ENCODE measurements at places on chromosomes 5 and 9.

- no peak for DNase-seq
Observed at GRCh38 chr9:19233344-19233743, 2.9 kb downstream of the DENND4C start.

DNA sequence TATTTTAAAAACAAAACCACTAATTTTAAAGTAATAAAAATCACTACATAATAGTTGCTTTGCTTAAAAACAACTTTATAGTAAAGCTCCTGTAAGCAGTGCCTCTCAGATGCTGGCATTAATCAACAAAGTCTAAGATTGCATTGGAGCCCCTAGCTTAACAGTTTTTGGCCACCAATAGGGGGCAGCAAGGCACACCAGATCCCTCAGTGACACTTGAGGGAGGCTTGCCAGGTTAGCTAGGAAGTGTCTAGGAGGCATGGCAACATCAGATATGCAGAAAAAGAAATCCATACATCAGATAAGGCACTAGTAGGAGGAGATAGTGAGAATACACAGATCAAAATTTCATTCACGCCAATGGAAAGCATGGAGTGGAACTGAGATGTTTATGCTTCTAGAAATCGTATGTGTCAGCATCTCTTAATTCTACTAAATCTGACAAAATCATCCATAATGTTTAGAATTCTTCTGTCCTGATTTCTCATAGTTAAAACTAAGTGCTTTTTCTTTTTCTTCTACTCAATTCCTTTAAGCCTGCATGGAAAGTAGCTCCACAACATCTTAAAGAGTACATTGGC is 73.6 kb upstream of the PAM start:
- DNase-seq = peak; percentile 43

GRCh38 chr5:15594977-15595568 is 95.1 kb downstream of the FBXL7 start:
- DNase-seq = no peak

- no peak for DNase-seq
Observed at GRCh38 chr5:32290922-32291321, 21.8 kb downstream of the MTMR12 start.

DNA sequence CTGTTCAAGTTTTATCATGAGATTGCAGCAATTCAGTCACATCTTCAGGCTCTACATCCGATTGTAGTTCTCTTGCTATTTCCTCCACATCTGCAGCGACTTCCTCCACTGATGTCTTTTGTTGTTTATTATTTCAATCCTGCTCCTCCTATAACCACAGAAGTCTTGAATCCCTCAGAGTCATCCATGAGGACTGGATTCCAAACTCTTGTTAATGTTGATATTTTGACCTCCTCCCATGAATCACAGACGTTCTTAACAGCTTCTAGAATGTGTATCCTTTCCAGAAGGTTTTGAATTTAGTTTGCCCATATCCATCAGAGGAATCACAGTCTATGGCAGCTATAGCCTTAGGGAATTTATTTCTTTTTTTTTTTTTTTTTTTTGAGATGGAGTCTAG is 3.6 kb downstream of the FBXO38 start:
- DNase-seq = no peak

GRCh38 chr5:16953729-16954128 is 17.6 kb upstream of the MYO10 start:
- DNase-seq = no peak

DNA sequence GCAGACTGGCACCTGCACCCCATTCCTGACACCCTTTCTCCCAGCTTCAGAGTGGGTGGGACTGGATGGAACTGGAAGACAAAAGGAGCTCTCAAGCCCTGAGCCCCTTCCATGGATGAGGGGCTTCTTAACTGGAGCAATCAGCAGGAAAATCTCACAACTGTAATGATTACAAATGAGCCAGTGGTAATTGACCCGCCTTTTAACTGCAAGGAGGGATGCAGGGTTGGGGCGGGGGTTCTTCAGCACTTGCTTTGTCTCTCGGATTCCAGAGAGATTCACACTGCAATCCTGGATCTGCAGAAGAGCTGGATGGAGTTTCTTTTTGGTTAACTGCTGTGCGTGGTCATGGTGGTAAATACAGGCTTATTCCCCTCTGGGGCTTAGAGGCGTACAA is 160.1 kb upstream of the SHB start:
- DNase-seq = no peak

- DNase-seq = no peak
Observed at GRCh38 chr5:160167624-160168165, 48.4 kb upstream of the PWWP2A start.

DNA sequence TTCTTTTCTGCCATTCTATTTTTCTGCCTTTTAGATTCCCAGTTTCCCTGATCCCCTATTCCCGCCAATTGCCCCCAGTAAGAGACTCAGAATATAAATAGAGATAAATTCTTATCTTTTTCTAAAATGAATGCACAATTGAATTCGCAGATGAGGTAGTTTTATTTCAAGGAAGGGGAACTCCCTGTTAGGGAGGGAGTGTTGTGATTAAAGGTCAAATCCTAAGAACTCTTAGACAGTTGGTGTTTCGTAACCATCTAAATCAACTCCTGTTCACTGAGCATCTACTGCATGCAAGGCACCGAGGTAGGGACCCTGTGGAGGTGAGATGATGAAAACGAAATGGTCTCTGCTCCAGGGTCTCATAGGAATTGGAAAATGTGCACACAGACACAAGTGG is 7.7 kb upstream of the MAP3K1 start:
- DNase-seq = no peak

- no peak for DNase-seq
Observed at GRCh38 chr9:128702949-128703615, 779 bp downstream of the PKN3 start.

DNA sequence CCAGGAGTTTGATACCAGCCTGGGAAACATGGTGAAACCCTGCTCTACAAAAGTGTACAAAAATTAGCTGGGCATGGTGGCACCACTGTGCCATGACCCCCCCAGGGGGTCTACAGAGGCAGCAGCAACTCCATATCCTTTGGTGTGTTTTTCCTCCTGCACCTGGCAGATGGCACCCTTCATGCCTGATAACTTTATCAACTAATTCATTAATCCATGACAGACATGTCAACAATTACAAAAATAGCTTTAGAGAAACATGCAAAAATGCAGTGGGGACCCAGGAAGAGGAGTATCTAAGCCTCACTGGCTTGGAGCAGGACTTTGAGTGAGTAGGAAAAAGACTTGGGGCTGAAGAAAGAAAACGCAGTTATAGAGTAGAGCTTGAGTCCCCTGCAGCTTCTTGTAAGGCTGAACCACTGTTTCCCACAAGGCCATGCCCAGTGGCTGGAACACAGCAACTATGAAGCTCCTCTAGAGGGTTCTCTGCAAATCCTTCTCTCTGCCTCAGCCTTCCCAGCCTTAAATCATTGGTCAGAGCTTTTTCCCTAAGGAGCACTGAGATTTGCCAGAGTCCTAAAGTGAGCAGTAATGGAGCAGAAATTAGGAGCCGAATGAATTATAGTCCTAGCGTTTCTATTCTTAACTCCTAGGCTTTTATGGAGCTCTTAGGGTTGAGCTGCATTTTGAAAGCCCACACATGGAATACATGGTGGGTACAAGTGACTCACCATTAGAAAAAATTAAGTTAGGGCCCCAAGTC is 25.5 kb upstream of the B4GALT1 start:
- DNase-seq = no peak

All from NT2/D1 (cell line).